Memory B cell (primary cell): ENCODE measurements at places on chromosomes 7 and 10.

DNA sequence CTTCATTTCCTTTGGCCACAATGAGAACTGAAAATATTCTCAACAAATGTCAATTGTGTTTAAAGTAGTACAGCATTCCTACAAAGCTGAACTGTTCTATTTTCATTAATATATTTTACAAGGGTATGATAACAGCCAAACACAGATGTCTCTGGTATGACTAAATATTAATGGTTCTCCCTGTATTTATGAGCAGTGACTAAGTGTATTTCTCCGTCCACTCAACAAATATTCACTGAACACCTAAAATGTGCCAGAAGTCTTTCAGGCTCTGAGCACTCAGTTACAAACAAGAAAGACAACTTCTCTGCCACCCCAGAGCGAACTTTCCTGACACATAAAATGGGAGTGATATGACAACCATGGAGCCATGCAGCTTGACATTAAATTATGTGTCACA, 135.6 kb downstream of the VPS41 start:
- H3K4me1 ChIP-seq: no peaks in the 10 kb centered on the region
- no peaks in the 10 kb centered on the region for H3K27me3 ChIP-seq
- H3K36me3 ChIP-seq: peaks cover 32% of the 10 kb centered on the region
- DNase-seq: no peak
- peak overlapping the region; percentile 58 for H3K27ac ChIP-seq

GRCh38 chr7:75985518-75986146, 8.8 kb downstream of the TMEM120A start:
- no peaks in the 10 kb centered on the region for H3K27me3 ChIP-seq
- peaks cover 16% of the 10 kb centered on the region for H3K36me3 ChIP-seq
- peaks cover 10% of the 10 kb centered on the region for H3K4me1 ChIP-seq
- DNase-seq: no peak
- no peak overlapping the region for H3K4me3 ChIP-seq

GRCh38 chr10:12006671-12007070, 35.9 kb downstream of the UPF2 start:
- DNase-seq: no peak
- H3K36me3 ChIP-seq: peaks cover 40% of the 10 kb centered on the region
- H3K4me3 ChIP-seq: no peak overlapping the region
- H3K27ac ChIP-seq: peak overlapping the region; percentile 12
- no peaks in the 10 kb centered on the region for H3K27me3 ChIP-seq

DNA sequence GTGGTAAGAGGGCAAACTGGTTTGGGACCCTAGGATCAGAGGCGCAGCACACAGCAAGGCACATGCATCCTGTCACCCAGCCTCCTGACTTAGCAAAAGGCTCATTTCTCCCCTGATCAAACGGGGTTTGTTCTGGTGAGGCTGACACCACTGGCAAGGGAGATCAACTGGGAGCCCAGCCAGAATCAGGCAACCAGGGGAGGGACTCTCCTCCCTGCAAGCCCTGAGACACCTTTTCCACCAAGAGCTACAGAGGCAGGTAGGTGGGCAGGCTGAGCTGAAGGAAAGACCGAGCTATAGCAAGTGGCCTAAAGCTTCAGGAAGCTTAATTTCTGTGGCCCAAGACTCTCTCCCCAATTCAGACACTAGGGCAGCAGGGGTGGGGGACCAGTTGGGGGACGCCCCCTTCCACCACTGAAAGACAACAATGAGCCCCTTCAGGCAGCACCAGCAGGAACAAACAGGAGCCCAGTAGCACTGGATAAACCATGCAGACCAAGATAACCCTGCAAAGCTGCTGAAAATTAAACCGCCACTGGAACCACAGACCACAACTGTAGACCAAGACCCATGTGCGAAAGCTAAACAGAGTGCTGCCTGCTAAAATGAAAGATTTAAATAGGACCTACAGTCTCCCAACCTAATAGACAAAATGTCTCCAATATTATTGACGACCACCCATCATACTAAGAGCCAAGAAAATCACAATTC, 27.1 kb upstream of the SAR1A start:
- peaks cover 7% of the 10 kb centered on the region for H3K36me3 ChIP-seq
- H3K4me3 ChIP-seq: no peak overlapping the region
- H3K4me1 ChIP-seq: no peaks in the 10 kb centered on the region
- H3K27ac ChIP-seq: no peak overlapping the region
- H3K27me3 ChIP-seq: no peaks in the 10 kb centered on the region

GRCh38 chr7:80070391-80070790, 64.2 kb upstream of the GNAI1 start:
- no peak overlapping the region for H3K4me3 ChIP-seq
- no peak overlapping the region for H3K27ac ChIP-seq
- no peaks in the 10 kb centered on the region for H3K36me3 ChIP-seq

GRCh38 chr10:60950300-60950699, 6.3 kb upstream of the RHOBTB1 start:
- peaks cover 10% of the 10 kb centered on the region for H3K27me3 ChIP-seq
- H3K4me1 ChIP-seq: no peaks in the 10 kb centered on the region
- DNase-seq: no peak
- H3K27ac ChIP-seq: no peak overlapping the region

DNA sequence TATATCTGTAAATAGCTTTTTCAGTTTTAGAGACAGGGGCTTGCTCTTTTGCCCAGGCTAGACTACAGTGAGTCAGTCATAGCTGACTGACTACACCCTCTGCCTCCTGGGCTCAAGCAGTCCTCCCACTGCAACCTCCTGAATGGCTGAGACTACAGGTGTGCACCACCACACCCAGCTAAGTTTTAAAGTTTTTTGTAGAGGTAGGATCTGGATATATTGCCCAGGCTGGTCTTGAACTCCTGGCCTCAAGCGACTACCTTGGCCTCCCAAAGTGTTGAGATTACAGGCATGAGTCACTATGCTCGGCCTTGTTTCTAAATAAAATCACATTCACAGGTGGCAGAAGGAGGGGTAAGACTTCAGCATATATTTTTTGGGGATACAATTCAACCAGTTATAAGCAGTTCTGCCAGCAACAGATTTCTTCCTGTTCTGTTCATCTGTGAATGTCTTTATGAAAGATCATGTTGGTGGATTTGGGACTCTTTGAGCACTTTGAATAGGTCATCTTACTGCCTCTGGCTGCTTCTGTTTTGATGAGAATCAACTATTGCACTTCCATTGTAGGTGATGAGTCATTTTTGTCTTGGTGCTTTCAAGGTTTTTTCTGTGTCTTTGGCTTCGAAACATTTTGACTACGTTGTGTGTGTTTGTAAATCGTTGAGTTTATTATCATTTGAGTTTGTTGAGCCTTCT, 15.7 kb downstream of the RBM33 start:
- no peak for DNase-seq
- H3K27ac ChIP-seq: no peak overlapping the region
- H3K4me3 ChIP-seq: no peak overlapping the region
- peaks cover 15% of the 10 kb centered on the region for H3K36me3 ChIP-seq

- H3K27me3 ChIP-seq: peaks cover 25% of the 10 kb centered on the region
- no peak for DNase-seq
- H3K4me1 ChIP-seq: peaks cover 20% of the 10 kb centered on the region
- H3K36me3 ChIP-seq: no peaks in the 10 kb centered on the region
These were observed 1.9 kb downstream of the TET1 start for GRCh38 chr10:68561865-68562649.

DNA sequence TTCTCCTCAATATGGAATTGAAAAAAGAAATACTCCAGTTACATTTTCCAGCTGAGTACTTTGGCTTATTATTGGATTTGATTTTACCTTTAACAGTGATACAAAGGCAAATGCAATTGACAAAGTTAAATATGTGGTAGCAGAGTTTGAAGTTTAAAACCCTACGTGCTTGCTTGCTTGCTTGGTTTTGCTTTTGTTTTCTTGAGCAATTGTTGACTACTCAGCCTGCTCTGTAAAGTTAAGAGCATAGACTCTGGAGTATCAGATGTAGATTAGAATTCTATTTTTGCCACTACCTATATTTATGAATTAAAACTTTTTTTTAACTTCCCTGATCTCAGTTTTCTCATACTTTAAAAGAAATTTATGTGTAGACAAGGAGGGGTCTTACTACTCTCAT, 51.4 kb downstream of the PCDH15 start:
- no peak for DNase-seq
- no peaks in the 10 kb centered on the region for H3K27me3 ChIP-seq
- H3K36me3 ChIP-seq: no peaks in the 10 kb centered on the region
- H3K4me1 ChIP-seq: no peaks in the 10 kb centered on the region

DNA sequence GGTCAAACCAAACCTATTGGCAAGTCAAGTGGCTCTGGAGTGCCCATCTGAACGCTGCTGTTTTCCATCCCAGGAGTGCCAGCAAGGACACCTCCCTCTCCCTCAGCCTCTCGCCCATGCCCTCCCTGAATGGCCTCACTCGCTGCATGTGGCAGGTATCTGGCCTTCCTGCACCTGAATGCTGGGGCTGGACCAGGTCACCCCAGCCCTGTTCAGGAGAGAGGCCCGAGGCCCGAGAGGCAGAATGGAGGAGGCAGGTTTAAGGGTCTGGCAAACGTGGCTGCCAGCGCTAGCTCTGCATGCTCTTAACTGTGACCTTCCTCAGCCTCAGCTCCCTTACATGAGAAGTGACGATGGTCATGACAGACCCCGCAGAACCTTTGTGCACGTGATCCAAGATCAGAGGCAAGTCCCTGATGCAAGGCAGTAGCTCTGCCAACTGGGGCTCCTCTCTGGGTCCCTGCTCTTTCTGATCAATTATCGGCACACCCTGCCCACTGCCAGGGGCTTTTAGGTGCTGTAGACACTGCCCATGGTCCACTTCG, 295.7 kb upstream of the ZMIZ1 start:
- DNase-seq: no peak
- no peak overlapping the region for H3K4me3 ChIP-seq
- H3K4me1 ChIP-seq: peaks cover 2% of the 10 kb centered on the region
- H3K27me3 ChIP-seq: peaks cover 14% of the 10 kb centered on the region

- H3K4me3 ChIP-seq: no peak overlapping the region
- no peak for DNase-seq
- no peaks in the 10 kb centered on the region for H3K27me3 ChIP-seq
- H3K27ac ChIP-seq: peak overlapping the region; percentile 13
- peaks cover 7% of the 10 kb centered on the region for H3K36me3 ChIP-seq
These were observed 47.4 kb downstream of the SGMS1 start for GRCh38 chr10:50576245-50576815.

DNA sequence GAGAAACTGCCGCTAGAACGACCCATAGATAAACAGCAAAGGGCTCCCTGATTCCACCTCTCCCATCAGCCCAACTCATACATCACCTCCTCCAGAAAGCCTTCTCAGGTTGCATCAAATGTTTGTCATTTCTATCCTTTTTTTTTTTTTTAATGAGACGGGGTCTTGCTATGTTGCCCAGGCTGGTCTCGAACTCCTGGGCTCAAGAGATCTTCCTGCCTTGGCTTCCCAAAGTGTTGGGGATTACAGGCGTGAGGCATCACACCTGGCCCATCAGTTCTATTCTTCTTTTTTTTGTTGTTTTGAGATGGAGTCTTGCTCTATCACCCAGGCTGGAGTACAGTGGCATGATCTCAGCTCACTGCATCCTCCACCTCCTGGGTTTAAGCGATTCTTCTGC, 7.0 kb downstream of the SPACDR start:
- no peak overlapping the region for H3K4me3 ChIP-seq
- no peak for DNase-seq
- peaks cover 6% of the 10 kb centered on the region for H3K36me3 ChIP-seq
- H3K27me3 ChIP-seq: no peaks in the 10 kb centered on the region

- no peak overlapping the region for H3K4me3 ChIP-seq
- no peaks in the 10 kb centered on the region for H3K36me3 ChIP-seq
- H3K27me3 ChIP-seq: no peaks in the 10 kb centered on the region
- no peak for DNase-seq
- H3K4me1 ChIP-seq: no peaks in the 10 kb centered on the region
- no peak overlapping the region for H3K27ac ChIP-seq
These were observed 15.0 kb downstream of the PTN start for GRCh38 chr7:137328373-137329120.

DNA sequence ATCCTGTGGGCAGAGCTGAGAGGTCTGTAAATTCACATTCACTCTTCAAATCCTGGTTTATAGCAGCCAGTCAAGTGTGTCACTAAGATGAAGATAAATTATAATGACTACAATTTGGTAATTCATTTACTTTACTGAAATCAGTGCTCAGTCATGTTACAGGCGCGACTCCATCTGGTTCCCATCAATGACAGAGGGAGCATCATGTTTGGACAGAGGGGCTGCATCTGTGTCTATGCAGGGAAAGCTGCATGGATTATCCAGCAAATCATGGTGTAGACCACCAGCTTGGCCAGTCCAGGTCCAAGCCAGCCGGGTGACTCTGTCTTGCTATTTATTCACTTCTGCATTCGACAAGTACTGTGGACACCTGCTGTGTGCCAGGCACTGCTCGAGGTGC, 214.1 kb upstream of the ZNF32 start:
- H3K4me3 ChIP-seq: no peak overlapping the region
